NCI-H446 treated with DMSO at 0.1 percent for 48 hours (cell line): ENCODE measurements at places on chromosomes 11 and 22.

DNA sequence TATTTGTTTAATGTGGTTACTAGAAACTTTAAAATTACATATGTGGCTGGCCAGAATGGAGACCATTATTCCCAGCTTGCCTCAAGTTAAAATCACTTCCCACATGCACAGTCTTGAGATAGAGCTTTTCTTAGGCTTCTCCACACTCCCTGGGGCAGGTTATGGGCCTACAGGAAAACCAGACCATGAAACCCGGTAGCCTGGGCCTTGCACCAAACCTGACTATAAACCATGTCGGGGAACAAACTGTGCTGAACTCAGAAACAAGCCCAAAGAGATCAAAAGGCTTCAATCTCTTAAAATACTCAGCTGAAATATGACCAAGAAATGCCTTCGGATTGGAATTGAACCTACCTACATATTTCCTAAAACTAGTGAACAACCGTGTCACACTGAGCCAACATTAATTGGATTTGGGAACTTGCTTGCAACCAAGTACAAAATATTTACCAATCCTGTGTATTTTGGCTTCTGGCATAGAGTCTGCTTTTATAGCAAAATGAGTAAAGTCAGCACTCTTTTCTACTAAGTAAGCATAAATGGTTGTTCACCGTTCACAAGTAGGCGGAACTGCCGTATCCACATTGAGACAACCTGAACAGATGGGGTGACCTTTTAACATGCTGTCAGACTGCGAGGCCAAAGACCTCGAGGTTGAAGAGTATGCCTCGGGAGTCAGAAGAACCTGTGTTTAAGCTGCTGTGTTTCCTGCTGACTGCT is 199.5 kb downstream of the FAM76B start:
- no peak for DNase-seq

DNA sequence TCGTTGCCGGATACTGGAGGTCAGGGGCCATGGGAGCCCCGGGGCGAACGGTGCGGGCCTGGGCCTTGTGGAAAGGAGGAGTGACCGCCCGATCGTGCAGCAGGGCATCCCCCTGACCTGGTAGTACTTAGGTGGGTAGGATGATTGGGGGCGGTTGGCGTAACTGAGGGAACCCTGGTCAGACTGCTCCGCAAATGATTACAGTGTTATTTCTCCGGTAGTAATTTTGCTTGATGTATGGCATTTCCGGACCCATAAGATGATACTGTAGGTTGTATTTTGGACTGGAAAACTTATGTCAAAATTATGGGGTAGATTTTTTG is 762 bp downstream of the MTMR3 start:
- DNase-seq: no peak

- DNase-seq: no peak
These were observed 31.7 kb downstream of the NEAT1 start for GRCh38 chr11:65454311-65454695.

DNA sequence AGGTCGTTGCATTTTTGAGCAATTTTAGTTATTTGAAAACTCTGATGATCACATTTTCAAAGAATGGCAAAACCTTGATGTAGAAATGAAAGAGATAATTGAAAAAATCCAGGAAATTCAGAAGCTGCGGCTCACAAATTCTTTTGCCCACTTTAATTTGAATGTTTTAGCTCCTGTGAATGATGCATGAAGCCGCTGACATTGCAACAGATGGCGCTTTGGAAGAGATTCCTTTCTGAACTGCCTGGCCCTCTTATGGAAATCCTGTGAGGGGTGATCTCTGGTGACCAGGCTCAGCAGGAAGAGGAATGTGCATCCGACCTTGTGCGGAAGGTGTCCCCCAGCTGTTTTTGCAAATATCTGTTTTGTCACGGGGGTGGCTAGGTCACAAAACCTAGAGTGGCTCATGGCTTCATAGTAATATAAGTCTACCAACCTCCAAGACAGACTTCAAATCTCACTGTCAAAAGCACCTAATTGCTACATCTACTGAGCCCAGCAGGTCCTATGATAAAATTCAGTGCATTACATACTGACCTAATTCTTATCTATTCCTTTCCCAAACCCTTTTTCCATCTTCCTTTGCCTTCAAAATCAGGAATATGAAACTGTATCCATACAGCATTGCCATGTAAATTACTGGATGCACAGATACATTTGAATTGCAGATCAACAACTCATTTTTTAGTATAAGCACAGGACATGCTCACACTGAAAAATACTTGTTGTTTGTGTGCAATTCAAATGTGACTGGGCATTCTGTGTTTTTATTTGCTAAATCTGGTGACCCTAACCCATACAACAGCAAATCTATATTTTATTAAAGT is 412.7 kb downstream of the ETS1 start:
- DNase-seq: no peak

GRCh38 chr22:41831383-41831782 is 1.5 kb upstream of the SREBF2 start:
- DNase-seq: peak; percentile 8

DNA sequence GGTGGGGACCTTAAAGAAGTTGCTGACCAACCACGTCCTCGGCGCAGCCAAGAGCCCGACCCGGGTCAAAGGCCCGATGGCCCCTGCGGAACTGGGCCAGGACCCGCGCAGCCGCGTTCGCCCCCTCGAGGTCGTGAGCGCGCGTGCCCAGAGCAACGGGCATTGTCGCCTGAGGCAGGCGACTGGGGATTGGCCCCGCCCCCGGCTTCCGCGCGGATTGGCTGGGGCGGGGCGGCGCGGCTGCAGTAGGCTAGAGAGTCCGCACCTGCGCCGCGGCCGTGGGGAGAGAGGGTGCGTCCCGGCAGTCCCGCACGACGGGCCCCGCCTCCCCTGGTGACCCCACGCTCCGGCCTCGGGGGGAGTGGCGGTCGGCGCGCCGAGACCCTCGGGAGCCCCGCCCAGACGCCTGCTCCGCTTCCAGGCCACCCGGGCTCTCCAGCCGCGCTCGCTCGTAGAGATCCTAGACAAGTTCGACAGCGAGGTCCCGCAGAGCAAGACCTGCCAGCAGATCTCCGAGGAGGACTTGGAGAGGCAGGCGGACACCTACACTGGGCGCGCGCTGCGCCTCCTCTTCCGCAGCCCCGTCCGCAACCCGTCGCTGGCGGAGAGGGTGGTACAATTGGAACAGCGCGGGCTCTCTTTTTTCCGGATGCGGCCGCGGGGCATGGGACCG is 8.3 kb upstream of the PPIL2 start:
- peak; percentile 65 for DNase-seq

DNA sequence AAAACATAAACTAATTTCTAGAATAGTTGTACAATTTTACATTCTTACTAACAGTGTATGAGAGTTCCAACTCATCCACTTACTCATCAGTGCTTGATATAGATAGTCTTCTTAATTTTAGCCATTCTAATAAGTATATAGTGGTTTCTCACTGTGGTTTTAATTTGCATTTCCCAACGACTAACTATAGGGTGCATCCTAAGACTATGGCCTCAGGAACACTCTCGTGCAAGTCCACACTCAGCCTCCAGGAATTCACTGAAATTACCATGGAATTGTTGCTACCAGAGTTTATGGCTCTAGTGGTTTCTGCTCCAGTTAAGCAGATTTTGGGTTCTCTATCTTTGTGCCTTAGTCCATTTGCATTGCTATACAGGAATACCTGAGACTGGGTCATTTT is 60.1 kb upstream of the GUCY1A2 start:
- DNase-seq: no peak

DNA sequence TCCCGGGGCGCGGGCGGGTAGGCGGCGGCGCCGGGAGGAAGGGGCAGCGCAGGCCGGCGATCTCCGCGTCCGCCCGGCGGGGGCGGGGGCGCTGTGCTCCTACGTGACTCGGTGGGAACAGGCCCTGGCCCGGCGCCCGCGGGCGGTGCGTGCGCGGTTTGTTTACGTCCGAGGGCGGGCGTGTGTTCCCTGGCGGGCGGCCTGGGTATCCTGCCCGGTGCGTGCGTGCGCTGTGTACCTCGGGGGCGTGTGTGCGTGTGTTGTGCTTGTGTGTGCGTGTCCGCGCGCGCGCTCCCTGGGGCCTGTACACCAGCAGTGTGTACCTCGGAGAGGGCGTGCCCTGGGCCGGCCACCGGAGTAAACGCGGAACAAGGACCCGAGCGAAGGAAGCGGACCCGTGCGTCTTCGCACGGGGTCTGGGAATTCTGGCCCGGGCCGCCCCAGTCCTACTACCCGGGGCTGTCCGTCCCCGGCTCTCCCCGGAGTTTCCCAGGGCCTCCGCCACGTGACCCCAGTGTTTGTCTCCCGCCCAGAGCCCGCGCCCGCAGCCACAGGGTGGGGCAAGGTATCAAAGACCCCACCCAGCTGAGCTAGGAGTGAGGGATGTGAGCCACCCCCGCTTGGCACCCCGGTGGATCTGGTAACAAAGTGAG is 769 bp downstream of the MAFF start:
- no peak for DNase-seq

DNA sequence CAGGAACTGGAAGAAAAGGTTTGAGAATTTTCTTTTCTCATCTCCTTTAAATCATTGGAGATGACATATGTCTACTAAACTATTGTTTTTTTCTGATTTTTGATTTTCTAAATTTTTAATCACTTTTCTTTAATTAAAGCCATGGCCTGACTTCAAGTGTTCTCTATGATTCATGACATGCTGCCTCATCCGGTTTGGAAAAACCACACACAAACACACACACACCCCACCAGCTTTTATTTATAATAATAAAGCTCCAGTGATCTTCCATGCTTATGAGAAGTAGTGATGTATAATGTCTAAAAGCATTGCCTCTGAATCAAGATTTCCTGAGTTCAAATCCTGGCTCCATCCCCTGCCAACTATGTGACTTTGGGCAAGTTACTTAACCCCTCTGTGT is 179.2 kb downstream of the SPON1 start:
- DNase-seq: no peak

DNA sequence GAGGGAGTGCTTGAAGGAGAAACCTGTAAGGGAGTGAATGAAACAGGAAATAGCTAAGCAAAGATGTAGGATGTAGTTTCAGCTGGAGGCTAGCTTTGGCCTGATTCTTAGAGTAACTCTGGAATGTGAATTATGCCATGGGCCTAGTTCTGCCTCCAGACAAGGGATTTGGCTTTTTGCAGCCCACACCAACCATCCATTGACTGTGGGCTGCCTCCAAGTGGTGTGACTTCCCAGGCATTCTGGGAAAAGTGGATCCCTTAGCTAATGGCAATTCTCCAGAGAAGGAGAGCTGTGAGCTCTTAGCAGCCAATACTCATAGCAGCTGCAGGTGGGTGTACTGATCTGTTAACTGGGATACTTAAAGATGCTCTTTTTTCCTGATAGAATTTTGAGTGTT is 2.0 kb upstream of the OR9I1 start:
- DNase-seq: no peak

DNA sequence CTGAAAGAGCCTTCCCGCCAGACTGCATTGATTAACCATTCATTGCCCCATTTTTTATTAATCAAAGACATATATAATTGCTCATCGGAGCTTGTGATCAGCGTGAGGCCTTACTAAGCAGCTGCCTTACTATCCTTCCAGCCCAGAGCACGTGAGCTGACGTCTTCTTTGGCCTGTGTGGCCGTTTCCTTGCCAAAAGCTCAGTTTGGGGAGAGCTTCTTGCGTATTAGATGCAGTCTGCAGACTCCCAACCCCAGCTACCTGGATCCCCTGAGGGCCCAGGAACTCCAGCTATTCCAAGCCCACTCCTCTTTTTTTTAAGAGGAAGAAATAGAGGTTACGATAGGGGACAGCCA is 784 bp upstream of the SLC43A3 start:
- peak; percentile 48 for DNase-seq

- DNase-seq: no peak
These were observed 41.2 kb upstream of the SYT7 start for GRCh38 chr11:61621917-61622585.

- DNase-seq: no peak
These were observed 101.1 kb upstream of the SLC22A12 start for GRCh38 chr11:64489831-64490441.

- no peak for DNase-seq
These were observed 13.0 kb downstream of the POLD3 start for GRCh38 chr11:74605403-74605802.

DNA sequence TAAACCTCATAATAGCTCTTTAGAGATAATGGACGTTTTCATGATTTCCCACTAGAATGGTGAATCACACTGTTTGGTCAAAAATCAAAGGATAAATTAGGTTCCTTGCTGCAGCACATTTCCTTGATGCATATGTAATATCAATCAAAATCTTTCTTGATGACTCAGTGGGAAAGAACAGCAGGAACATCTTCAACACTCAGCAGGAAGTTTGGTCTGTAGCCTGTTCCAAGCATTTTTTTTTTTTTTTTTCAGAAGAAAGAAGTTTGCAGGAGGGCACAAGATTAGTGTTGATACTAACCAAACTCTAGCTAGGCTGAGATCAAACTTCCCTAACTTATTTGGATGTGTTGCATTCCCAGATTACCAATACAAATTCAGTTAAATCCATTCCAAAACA is 1529.8 kb downstream of the FAM181B start:
- DNase-seq: no peak

GRCh38 chr22:47891609-47892008 is 1129.2 kb downstream of the TBC1D22A start:
- no peak for DNase-seq

GRCh38 chr11:61700720-61701119 is 20.5 kb downstream of the DAGLA start:
- DNase-seq: no peak

DNA sequence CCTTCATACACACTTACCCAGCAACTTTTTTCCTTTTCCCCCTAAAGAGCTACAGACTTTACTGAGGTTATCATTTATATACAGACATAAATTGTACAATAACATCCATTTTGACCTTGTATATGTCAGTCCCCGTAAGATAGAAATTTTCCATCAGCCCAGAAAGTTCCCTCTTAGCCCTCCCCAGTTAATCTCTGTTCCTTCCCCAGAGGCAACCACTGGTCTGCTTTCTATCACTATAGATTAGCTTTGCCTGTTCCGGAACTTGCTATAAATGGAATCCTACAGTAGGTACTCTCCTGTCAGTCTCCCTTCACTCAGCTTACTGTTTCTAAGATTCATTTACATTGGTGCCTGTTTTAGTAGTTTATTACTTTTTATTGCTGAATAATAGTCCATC is 54.9 kb downstream of the TSPAN18 start:
- no peak for DNase-seq

DNA sequence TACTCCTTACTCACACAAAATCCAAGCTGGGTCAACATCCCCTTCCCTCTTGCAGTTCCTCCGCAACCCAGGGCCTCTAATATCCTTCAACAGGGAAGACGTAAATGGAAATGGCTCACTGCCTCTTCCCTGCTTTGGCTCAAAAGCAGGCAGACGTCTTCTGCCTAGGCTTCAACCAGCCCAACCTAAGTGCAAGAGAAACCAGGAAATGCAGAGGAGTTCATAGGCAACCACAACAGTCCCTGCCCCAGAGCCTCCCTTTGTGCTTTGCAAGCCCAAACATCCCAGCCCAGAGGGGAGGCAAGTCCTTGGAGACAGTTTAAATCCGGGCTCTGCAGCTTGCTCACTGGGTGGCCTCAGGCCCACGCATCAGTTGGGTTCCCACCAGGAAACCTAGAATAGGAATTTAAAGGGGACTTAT is 33.3 kb downstream of the CD6 start:
- DNase-seq: no peak

- no peak for DNase-seq
These were observed 526.6 kb upstream of the CADM1 start for GRCh38 chr11:116030697-116031331.

- DNase-seq: no peak
These were observed 9.1 kb downstream of the CDC42EP2 start for GRCh38 chr11:65323813-65324212.
